ENCODE measurements at places on chromosomes 3 and 15.

DNA sequence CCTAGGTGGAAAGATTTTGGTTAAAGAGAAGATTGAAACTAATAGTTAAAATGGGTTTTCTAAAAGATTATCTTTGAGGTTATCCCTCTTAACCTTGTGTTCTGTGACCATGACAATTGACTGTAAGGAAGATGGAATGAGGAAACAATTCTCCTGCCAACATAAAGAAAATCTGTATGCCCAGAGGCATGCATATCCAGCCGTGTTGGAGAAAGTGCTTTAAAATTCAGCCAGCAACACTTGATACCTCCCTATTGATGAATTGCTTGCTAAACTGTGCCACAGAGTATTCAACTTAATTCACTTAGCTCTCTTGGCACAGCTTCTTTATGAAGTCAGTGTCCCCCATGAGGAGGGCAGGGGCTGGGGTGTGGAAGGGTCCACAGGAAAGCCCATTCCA, 203.5 kb downstream of the UBE2E2 start:
- DNase-seq = peak; percentile 22

- DNase-seq = no peak
Measured at GRCh38 chr3:188085584-188086560, 68.1 kb upstream of the LPP start.

DNA sequence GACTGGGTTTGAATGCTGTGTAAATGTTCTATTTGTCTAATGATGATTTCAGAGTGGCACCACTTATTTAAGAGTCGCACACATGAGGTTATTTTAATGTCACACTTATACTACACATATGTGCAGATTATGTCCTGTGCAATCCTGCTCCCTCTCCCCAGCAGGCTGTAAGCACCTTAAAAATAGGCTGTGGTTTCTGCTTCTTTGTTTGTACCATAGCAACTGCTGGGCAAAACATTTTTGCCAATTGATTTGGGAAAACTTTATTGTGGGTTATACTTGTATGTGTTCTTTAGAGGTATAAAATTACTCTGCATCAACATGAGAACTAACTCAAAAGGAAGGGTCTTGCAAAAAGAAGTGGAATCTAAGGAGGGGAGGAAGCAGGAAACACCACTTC, 318.5 kb downstream of the NTRK3 start:
- DNase-seq = no peak

GRCh38 chr3:148790370-148790769, 37.2 kb upstream of the CPB1 start:
- no peak for DNase-seq

GRCh38 chr3:189809583-189809982, 178.4 kb downstream of the TP63 start:
- no peak for DNase-seq

GRCh38 chr15:44633603-44634002, 29.9 kb downstream of the SPG11 start:
- DNase-seq = peak; percentile 52

All from EL (cell line).